Tibial nerve (tissue), 4 donors: ENCODE measurements at places on chromosomes 16 and 17. TPM values are rescaled to one million over a fixed set of nuclear protein-coding genes. Genes with fewer than 3 reads are reported as not detected.

Gene KRTAP3-1
- total RNA-seq: not detected

Gene LRRC37A
- 4.3 TPM for total RNA-seq

Gene G6PC1
- total RNA-seq: not detected

Gene CD300C
- not detected for total RNA-seq

Gene RDM1
- not detected for total RNA-seq

Gene SLC16A6
- total RNA-seq: not detected

Gene CDR2
- total RNA-seq: 16.8 TPM

Gene MRPL28
- total RNA-seq: 66.6 TPM

Gene TMEM219
- total RNA-seq: 106 TPM

Gene C16orf92
- total RNA-seq: not detected

Gene SLFN14
- not detected for total RNA-seq

Gene ZKSCAN2
- 5.0 TPM for total RNA-seq

Gene SLC38A8
- total RNA-seq: not detected

Gene GGA2
- total RNA-seq: 34.8 TPM

Gene MT1A
- total RNA-seq: 365 TPM

Gene WRAP53
- total RNA-seq: 3.6 TPM

Gene KRT17
- not detected for total RNA-seq

Gene SEPTIN12
- total RNA-seq: not detected

Gene PRR35
- not detected for total RNA-seq

Gene PERCC1
- total RNA-seq: not detected

Gene HELZ
- 55.5 TPM for total RNA-seq

Gene CES5A
- not detected for total RNA-seq

Gene OR1A1
- not detected for total RNA-seq

Gene TEX14
- total RNA-seq: not detected

Gene MFAP4
- total RNA-seq: 131 TPM

Gene DYNLL2
- total RNA-seq: 18.8 TPM

Gene EVPL
- not detected for total RNA-seq

Gene EME1
- total RNA-seq: 1.6 TPM

Gene HSPB9
- total RNA-seq: not detected

Gene OR1F1
- not detected for total RNA-seq

Gene KRT39
- total RNA-seq: not detected

Gene KRT40
- total RNA-seq: not detected

Gene GRAP
- total RNA-seq: 7.5 TPM

Gene SLC13A2
- not detected for total RNA-seq

Gene TBC1D3K
- not detected for total RNA-seq

Gene TP53TG3F
- not detected for total RNA-seq

Gene TBC1D24
- 17.0 TPM for total RNA-seq

Gene SRCIN1
- 5.4 TPM for total RNA-seq

Gene TMEM97
- 15.7 TPM for total RNA-seq

Gene PRAC2
- total RNA-seq: not detected

Gene GPR179
- not detected for total RNA-seq

Gene TEX19
- total RNA-seq: not detected

Gene SRL
- total RNA-seq: 1.3 TPM
